ENCODE measurements at places on chromosomes 12 and 14.

DNA sequence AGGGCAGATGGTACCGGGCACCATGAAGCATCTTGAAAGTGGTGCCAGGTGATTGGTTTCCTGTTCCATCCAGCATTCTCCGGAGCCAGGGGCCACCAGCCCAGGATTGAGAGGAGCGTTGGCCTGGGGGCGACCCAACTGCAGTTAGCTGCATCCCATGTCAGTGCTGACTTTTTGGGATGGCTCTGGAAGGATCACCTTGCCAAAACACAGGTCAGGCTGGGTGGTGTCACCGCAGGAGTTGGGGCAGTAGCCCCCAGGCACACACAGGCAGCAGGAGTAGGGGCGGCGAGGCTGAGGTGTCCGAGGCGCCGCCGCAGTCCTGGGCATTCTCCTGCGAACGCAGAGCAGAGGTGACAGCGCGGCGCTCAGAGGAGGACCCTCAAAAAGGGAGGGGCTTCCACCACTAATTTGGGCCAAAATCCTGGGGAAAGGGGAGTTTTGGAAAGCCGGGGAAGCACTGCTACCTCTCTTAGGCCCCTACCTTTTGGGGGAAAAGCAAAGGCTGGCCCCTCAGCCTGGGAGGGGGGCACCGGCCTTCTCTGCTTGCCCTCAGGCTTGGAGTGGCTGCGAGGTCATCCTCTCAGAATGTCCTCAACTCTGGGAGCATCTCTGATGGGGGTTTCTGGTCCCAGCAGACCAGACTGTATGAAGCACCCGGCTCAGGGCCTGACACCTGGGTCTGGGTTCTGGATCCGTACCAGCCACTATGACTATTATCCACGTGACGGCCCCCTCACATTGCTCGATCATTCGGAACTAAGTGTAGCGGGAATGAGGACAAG is 26.7 kb upstream of the LRTM2 start:
- DNase-seq, result no peak

DNA sequence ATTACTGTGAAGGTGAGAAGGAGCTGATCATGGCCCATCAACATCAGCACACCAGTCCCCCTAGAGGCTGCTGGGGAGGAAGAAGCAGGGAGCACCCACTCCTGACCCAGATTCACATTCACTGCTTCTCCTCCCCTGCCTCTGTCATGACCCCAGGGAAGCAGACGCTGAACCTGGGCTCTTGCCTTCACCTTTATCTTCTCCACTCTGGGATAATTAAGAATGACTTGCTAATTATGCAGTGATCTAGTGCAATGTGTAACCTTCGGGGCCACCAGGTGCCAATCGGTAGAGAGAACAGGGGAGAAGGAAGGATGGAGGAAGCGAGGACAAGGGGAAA is 44.4 kb upstream of the IQSEC3 start:
- DNase-seq, result no peak

GRCh38 chr14:68951035-68951797 is 27.9 kb downstream of the ACTN1 start:
- DNase-seq, result peak; percentile 96

DNA sequence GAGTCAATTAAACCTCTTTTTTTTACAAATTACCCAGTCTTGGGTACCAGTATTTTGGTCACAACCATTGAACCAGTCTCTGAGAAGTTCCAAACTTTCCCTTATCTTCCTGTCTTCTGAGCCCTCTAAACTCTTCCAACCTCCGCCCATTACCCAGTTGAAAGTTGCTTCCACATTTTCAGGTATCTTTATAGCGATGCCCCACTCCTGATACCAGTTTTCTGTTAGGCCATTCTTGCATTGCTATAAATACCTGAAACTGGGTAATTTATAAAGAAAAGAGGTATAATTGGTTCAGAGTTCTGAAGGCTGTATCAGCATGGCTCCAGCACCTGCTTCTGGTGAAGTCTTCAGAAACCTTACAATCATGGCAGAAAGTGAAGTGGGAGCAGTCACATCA is 31.7 kb downstream of the TTC5 start:
- DNase-seq, result no peak

GRCh38 chr14:77055306-77055705 is 26.8 kb upstream of the IRF2BPL start:
- DNase-seq, result no peak

DNA sequence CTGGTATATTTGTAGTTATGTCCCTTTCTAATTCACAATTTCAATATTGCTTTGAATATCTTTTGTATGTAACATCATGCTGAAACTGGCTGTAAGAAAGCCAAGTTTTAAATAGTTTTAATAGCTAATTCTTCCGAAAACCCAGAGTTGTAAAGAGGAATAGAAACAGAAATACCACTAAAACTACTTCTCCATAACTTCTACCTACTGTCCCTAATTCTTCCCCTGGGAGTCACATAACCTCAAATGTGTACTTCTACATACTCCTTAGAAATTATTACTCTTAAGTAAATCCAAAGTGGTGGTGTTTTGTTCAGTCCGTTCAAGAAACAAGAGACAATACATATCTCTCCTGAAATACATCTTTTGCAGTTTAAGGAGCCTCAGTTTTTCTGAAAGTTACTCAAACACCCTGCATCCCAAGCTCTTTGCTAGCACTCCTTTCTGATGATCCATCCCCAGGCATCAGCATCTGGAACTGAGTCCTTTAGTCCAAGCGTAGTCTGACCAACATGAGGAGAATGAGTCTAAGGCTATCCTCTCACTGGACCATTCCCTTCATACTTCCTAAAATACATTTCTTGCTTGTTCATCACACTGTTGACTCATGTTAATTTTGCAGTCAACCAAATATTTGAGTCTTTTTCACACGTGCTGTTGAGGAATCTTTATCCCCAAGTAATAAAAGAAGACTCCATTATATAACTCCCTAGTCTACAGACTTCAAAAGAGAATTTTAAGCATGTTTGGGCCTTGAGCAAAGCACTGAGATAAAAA is 214.3 kb upstream of the NUDT4 start:
- DNase-seq, result peak; percentile 53

- peak; percentile 98 for DNase-seq
Observed at GRCh38 chr14:103198131-103199105, 75.2 kb downstream of the TNFAIP2 start.

DNA sequence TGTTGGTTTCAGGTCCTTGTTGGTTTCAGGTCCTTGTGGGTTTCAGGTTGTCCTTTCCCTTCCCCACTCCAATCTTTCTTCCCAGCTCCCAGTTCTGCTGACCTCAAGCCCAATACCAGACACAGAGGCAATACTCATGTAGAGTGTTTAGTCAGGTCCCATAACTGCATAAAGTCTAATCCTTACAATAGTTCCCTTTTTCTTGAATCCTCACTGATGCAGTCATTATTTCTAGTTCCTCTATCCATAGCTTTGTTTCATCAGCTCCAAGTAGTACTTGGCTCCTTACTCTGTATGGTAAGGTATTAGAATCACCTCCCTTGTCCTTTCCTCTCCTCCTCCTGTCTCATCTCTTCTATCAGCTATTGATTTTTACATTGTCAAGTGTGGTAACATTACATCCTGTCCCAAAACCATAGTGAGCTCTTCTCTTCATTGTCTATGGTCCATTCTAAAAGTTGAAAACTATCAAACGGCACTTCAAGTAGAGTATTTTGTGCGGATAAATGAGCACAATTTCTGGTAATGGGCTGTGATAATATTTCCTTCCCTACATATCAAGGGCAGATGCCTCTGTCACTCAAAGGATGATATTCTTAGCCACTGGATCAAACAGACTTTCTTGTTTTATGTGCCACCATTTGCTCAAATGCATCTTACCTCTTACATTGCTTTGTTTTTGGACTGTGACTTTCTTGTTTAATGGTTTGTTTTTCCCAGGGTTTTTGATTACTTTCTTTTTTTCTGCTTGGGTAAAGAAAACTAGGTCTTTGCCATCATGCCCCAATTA is 57.2 kb upstream of the JDP2 start:
- DNase-seq, result no peak

DNA sequence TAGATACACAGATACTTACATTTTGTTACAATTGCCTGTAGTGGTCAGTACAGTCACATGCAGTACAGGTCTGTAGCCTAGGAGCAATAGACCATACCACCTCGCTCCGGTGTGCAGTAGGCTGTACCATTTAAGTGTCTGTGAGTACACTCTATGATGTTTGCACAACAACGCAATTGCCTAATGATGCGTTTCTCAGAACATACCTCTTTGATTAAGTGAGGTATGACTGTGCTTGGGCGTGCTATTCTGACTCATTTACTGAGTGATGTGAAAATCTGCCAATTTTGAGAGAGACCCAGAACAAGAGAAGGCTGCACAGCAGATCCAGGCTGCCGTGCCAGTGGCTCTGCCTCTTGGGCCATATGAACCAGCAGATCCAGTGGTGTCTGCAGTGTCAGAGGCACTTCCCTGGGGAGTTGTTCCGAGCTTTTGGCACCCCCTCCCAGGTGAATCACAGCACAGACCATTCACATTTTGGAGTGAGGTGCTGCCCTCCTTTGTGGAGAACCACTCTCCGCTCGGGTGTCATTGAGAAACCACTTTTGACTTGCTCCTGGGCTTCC is 20.4 kb downstream of the DLK1 start:
- DNase-seq, result peak; percentile 99

DNA sequence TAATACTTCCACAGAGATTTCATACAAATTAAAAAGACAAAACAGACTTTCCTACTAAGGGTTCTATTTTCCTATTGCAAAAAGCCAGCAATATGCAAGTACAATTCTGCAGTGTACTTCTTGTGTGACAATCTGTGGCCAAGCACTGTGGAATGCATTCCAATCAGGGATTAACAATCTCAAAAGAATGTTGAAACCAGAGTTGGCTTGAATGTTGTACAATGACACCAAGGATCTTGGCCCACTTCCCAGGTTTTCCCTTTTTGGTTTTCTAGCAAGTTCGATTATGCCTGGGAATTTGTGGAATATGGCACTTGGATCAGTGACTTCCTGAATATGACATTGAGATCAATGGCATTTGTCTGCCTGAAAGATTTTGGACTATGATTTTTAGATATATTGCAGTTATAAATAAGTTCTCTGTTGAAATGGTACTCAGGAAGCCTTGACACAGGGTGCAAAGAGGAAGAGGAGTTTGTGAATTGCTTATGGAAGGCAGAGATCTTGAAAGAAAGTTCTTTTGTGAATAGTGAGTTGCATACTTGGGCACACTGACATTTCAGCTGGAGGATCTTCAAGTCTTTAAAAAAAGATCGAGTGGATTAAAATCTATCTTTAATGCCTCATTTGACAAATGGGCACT is 81.4 kb upstream of the FERMT2 start:
- peak; percentile 61 for DNase-seq

DNA sequence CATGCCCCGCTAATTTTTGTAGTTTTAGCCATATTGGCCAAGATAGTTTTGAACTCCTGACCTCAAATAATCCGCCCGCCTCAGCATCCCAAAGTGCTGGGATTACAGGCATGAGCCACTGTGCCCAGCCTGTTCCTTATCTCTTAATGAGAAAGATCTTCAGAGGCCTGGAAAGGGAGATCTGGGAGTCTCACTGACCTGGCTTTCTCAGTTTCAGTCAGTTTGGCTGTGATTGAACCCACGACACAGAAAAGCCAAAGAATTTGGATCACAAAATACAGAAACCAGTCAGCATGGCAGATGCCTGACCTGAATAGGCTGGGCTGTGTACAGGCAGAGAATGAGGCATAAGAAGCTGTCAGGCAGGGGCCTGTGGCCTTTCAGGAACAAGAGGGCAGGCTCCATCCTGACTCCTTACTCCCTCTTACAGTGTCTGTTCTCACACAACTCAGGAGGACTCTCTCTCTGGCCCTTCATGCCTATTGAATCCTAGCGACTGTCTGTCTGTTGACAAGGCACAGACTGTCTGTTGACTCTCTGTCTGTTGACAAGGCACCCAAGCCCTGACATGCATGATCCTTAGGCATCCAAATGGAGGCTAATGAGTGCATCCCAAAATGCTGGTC is 366.5 kb upstream of the CCDC196 start:
- no peak for DNase-seq

GRCh38 chr12:69007101-69007854 is 74.3 kb upstream of the CPM start:
- DNase-seq, result peak; percentile 56

GRCh38 chr14:103882503-103883262 is 35.3 kb upstream of the PPP1R13B start:
- DNase-seq, result peak; percentile 65

GRCh38 chr14:26730929-26731618 is 133.2 kb upstream of the NOVA1 start:
- no peak for DNase-seq

GRCh38 chr12:89729946-89730459 is 21.4 kb upstream of the ATP2B1 start:
- no peak for DNase-seq

GRCh38 chr12:104624529-104624928 is 167.8 kb downstream of the CHST11 start:
- no peak for DNase-seq

GRCh38 chr14:104624939-104625338 is 20.4 kb upstream of the TMEM179 start:
- no peak for DNase-seq

- DNase-seq, result no peak
Observed at GRCh38 chr14:55614304-55614703, 34.3 kb downstream of the KTN1 start.

DNA sequence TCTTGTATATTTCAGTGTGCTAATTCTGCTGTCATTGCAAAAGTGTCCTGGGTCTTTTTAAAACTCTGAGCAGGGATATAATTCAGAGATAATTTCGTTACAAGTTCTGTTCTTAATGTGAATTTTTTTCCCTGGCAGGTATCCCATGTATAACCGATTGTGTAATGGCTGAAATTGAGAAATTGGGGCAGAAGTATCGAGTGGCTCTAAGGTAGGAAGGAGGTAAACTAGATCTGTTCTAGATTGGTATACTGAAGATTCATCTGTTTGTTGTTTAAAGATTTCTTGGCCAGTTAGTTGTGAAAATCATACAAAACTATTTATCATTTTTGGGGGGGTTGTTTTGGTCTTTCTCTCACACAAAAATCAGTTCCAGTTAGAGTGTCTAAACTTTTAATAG is 10.2 kb downstream of the FCF1 start:
- DNase-seq, result no peak

- no peak for DNase-seq
Observed at GRCh38 chr14:80930095-80930494, 11.4 kb downstream of the CEP128 start.

GRCh38 chr14:33617154-33617553 is 333.7 kb downstream of the EGLN3 start:
- DNase-seq, result peak; percentile 97

GRCh38 chr12:30180602-30181001 is 396.9 kb upstream of the TMTC1 start:
- no peak for DNase-seq
